Stimulated activated CD4-positive, alpha-beta T cell treated with anti-CD3 and anti-CD28 coated beads, Interleukin-4, amount 100 ng/mL, for 4 hours (primary cell): ENCODE measurements at places on chromosomes 2 and 18.

DNA sequence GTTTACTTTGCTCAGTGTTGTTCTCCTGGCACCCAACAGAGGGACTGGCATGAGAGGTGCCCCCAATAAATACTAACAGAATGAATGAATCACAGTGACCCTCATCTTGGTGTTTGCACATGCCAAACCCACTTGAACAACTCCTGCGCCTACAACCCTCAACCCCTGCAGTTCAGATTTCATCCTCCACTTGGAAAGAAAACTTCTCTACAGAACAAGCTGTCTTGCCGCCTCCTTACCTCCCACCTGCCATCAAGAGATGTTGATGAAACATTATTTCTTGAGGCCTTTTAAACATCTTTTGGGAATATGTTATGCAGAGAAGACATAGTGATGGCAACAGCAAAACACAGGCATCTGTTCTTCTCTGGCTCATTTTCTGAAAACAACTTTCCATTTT is 216.0 kb upstream of the SH3BP4 start:
- DNase-seq: no peak

GRCh38 chr2:153990771-153991170 is 119.0 kb downstream of the GALNT13 start:
- DNase-seq: no peak

GRCh38 chr2:193808877-193809276 is 1614.1 kb upstream of the TMEFF2 start:
- DNase-seq: no peak

DNA sequence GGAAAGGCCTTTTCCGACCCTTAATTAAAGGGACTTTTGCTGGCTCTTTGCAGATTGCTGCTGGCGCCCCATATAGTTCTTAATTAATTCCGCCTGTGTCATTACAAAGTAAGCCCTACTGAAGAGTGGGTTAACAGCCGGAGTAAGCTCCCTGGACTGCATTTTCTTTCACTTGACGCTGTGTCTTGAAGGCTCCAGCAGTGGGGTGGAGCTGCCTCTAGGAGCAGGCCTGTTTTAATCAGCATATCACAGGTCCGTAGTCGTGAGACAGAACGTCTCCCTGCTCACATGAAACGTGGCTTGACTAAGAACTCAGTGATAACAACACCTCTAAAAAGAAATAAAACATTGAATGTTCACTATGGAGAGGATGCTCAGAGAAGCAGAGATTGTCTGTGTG is 329.9 kb upstream of the RAB12 start:
- no peak for DNase-seq

- DNase-seq: no peak
These were observed 31.9 kb downstream of the C2orf74 start for GRCh38 chr2:61193670-61194561.

DNA sequence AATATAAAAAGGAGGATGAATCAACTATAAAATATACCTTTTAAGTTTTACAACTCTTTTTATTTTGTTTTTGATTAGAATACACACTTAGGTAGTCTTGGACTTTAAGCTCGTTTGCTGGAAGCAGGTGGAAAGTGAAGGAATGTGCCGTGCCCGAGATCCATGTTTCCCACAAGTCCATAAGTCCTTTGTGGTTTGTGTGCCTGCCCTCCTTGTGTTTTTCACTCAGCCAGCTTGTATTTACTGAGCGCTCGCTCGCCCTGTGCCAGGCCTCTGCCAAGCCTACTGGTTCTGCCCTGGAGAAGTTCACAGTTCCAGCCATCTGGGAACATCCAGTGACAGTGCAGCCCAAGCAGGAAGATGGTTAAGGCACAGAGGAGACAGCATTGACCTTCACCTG is 142.6 kb downstream of the MGAT5 start:
- DNase-seq: no peak

DNA sequence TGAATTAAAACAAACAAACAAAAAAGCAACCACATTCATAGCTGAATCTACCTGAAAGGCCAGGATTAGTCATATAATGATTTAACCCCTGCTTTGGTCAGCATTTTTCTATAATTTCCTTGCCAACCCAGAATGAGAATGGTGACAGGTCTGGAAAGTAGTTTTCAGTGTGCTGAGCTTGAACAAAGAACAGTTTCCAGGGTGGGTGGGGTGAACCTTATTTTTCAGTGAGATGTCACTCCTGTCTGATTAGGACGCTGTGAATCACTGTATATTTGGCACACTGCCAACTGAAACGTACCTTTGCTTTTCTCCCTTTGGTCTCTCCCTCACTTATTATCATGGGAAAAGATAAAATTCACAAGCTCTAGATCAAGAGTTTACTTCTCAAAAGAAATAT is 35.0 kb upstream of the DSC1 start:
- DNase-seq: no peak

- DNase-seq: no peak
These were observed 1.2 kb downstream of the ANTXR1 start for GRCh38 chr2:69013840-69014821.

DNA sequence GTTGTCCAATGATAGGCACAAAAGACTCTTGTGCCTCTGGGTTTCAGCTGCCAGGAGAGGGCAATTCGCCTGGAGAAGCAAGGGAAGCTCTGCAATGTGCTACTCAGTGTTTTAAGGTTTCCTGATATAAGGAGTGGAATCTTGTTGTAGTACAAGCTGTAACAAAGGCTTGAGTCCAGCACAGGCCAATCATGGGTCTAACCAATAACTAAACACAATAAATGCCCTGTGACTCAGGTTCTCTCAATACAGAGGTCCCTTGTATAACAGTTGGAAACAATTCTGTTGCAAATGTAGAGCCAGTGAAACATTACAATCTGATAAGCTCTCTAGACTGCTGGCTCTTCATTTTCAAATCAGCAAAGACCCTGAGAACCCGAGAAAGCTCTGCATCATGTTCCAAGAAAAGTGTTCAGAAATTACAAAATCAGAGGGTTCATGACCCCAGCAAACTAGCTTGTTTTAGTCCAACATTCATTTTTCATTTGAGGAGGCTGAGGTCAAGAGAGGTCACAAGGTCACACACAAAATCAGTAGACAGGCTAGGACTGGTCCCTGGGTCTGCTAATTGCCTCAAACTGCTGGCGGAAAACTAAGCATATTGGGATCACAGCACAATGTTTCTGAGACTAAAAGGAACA is 59.0 kb upstream of the DNMT3A start:
- DNase-seq: no peak

- peak; percentile 56 for DNase-seq
These were observed 28.7 kb downstream of the SRSF7 start for GRCh38 chr2:38722271-38723061.
